Inflammatory macrophage treated with lipopolysaccharide for 1 hour (primary cell): ENCODE measurements at places on chromosomes 12 and 14.

DNA sequence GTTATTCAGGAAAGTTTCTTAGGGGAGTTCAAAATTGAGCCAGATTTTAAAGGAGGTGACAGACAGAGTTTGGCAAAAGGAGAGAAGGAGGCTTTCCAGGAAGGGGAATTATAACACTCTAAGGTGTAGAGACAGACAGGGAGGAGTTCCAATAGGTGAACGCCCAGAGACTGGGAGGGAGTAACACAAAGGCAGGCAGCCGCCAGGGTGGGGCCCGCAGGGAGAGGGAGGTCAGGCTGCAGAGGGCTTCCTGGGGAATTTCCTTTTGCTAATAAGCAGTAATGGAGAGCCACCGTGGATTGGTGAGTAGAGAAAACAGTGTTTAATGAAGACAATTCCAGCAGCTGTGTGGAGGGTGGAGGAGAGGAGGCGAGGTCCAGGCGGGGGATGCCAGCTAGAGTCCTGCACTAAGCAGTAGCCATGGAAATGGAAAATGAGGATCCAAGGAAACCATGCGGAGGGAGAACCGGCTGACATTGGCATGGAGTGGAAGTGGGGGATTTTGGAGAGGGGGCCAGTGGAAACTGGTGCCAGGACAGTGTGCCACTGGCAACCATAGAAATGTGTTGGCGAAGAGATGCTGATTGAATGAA lies 22.2 kb downstream of the GRIN2B start:
- DNase-seq: no peak

- DNase-seq: peak; percentile 98
These were observed 96.1 kb downstream of the CRADD start for GRCh38 chr12:93773122-93773871.

GRCh38 chr12:25701290-25701689 lies 148.2 kb upstream of the LMNTD1 start:
- no peak for DNase-seq

DNA sequence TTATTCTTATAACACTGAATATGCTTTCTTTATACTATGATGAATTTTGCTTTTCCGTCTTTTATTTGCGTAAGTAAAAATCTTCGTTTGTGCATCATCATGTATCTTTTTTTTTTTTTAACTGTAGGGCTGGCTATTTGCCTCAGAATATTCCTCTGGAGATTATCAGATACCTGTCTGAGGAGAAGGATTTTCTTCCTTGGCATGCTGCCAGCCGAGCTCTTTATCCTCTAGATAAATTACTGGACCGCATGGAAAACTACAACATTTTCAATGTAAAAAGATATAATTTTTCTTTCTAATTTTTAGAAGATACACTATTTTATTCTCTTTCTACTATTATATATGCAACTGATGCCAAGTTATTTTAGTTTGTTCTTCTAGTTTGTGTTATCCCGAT lies 346.6 kb downstream of the TRHDE start:
- no peak for DNase-seq
